Activated naive CD4-positive, alpha-beta T cell (primary cell): ENCODE measurements at places on chromosomes 12 and 14.

GRCh38 chr14:93219103-93219726, 12.2 kb downstream of the UBR7 start:
- DNase-seq: no peak

GRCh38 chr12:8822298-8822697, at the start of gene A2ML1:
TSS of gene A2ML1 (plus strand) at chr12:8822621. CDS start at chr12:8822652, 31 bp downstream.
- DNase-seq: no peak

- DNase-seq: no peak
Observed at GRCh38 chr14:68084256-68084655, 264.7 kb downstream of the RAD51B start.

DNA sequence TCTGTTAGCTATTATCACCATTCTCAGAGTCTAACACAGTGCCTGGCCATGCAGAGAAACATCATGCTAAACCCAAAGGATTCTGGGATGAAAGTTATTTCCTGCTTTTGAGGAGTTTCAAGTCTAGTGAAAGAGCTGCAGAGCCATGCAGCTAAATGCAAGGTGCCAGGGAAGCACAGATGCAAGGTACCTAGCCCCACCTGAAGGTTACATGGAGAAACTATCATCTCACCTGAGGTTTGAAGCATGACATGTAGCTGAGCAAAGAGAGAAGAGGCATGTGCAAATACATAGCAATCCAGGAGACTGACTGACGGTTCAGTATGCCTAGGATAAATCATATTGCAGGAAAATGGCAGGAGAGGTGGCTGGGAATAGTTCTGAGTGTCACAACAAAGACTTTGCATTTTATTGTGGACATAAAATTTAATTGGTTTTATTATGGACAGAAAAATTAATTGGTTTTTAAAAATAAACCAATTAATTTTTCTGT, 170.4 kb downstream of the PRKD1 start:
- DNase-seq: no peak

DNA sequence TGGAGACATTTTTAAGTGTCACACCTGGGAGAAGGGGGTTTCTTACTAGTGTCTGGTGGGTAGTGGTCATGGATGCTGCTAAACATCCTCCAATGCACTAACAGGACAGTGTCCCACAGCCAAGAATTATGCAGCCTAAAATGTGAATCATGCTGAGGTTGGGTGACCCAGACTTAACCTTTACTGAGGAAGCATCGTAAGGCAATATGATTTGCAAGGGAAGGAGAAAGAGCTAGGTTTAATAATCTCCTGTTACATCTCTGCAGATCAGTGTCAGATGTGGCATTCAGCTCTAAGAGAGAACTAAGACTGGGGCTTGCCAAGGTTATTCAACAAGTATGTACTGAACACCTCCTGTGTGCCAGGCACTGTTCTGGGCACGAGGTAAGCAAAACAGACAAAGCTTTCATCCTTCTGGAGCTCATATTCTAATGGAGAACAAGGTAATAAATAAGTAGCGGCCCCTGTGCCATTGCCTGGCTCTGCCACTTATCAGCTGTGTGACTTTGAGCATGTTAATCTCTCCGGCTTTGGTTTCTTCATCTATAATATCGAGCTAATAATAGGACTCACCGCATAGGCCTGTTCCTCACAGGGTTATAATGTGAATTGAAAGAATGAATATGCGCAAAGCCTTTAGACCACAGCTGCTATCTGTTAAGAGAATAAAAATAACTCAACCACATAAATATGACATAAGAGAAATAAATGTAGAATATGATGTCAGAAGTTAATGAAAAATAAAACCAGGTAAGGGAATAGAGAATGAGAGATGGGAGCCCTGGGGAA, 13.5 kb upstream of the GOLGA5 start:
- DNase-seq: no peak

GRCh38 chr12:6322969-6323339, 12.5 kb downstream of the PLEKHG6 start:
- no peak for DNase-seq
